ENCODE measurements at places on chromosomes 7 and 10.

- no peak for DNase-seq
Measured at GRCh38 chr7:75635036-75635435, 103.7 kb downstream of the HIP1 start.

DNA sequence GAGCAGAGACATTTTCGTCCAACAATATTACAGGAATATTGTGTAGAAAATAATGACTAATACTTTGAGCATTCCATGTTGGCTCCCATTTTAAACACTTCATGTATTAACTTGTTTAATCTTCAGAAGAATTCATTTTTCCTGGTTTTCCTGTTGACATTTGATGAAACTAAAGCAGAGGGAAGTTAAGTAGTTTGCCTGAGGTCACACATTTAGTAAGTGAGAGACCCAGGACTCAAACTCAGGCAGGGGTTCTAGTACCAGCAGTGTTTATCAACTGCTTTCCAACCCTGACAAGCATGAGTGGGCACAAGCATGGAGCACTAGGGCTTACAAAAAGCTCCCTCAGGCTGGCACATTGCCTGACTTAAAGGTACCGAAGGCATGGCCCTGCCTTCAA, 719.1 kb downstream of the AUTS2 start:
- peak; percentile 78 for DNase-seq

GRCh38 chr7:127514499-127514898, 70.9 kb downstream of the GCC1 start:
- DNase-seq: peak; percentile 4

GRCh38 chr7:151168787-151169162, 1.3 kb upstream of the GBX1 start:
- DNase-seq: no peak

DNA sequence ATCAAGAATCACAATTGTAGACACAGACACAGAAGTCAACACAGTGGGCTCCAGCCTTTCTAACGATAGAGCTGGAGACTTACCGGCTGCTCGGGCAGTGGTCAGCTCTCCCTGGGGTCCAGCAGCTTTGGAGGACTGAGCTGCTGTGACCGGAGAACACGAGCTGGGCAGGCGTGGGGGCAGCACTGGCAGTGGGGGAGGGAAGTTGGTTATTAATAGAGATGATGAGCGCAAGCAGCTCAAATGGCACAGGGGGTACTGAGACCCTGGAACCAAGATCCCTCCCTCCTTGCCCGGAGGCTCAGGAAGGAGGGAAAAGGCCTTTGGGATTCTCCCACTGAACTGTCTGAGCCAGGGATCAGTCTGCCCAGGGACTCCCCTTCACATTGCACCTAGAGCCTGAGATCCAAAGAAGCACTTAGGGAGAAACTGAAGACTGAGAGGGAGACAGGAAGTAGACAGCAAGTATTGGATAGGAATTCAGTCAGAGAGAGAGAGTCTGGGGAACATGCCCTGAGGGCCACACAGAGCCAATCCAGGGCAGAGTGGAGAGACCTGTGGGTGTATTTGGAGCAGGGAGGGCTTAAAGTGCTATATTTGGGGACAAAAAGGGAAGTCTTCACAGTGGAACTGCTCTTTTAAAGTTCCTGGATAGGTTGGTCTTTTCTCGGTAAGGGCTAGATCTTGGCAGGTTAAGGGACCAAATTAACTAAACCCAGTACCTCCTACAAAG, at the start of gene MYOZ1:
Gene MYOZ1, minus strand, starts transcription at position 147 of the 733 bp plus-strand sequence. CDS start 1,457 bp downstream, outside the sequence.
- DNase-seq: no peak

DNA sequence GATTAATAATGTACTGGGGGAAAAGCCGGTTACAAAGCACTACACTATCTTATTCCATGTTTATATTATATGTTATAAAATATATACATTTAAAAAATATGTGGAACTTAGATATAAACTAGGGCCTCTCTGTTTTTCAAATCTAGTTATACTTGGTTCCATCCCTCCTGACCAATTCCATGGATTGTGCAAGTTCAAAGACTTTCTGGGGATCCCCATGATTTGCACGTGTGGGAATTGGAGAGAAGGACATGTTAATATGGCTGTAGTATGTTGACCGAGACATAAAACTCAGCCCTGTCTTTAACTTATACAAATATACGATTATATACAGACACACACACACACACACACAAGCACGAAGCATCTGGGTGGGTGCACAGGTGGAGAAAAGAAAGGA, 18.8 kb upstream of the ECHDC3 start:
- DNase-seq: no peak

All from retinal pigment epithelial cell (primary cell).